Activated CD4-positive, alpha-beta memory T cell treated with anti-CD3 and anti-CD28 coated beads for 36 hours (primary cell): ENCODE measurements at places on chromosomes 1 and 21. TPM values are rescaled to one million over a fixed set of nuclear protein-coding genes. Genes with fewer than 3 reads are reported as not detected.
A peak's percentile ranks its signal among the peaks of the same experiment; 100 is the strongest.

DNA sequence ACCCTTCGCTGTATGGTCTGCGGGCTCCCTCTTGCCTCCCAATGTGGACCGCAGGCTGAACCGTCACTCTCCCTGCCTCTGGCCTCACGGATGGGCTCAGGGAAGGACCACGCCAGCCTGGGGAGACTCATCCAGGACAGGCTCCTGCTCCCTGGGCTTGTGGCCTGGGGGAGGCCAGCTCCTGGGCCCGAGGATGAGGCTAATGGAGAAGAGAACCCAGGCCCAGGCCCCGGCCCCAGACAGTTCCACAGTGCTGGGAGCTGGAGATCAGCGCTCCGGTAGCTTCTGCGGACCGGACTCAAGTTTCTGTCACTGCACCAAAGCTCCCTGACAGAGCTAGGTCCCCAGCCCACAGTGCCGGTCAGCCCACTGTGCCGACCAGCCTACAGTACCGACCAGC is 13.4 kb upstream of the PLEKHG5 start:
- no peak for DNase-seq

GRCh38 chr1:100982793-100983192 is 42.8 kb downstream of the DPH5 start:
- no peak for DNase-seq

GRCh38 chr1:227622739-227623475 is 59.6 kb downstream of the ZNF678 start:
- no peak for DNase-seq

GRCh38 chr1:184194236-184194635 is 142.7 kb downstream of the TSEN15 start:
- DNase-seq: no peak

- DNase-seq: no peak
These were observed 10.1 kb downstream of the RAB7B start for GRCh38 chr1:205993068-205993467.

DNA sequence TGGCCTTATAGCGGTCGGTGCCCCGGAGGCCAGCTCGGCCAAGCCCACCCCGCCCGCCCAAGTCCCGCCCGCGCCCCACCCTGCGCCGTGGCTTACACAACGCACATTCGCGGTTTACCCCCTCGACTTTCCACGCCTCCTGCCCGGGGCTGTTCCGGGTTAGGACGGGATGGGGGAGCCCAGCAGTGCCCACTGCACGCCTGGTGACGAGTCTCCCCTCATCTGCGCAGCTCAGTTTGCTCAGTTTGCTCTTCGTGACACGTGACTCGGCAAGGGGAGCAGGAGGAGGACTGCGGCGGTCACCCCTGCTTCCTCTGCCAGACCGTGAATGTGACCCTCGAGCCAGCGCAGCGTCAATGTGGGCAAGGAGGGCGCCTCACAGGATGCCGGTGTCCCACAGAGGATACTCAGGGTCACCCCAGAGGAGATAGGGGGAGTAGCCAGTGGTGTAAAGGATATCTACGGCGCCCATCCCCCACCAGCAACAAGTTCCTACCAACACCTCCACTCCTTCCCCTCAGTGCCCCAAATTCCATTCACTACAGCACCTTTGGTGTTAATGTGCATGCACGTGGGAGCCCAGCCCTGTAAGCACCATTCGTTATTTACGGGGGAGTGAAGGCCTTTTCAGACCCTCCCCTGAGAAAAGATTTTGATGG is 350 bp upstream of the S100A6 start:
- DNase-seq: peak; percentile 90

DNA sequence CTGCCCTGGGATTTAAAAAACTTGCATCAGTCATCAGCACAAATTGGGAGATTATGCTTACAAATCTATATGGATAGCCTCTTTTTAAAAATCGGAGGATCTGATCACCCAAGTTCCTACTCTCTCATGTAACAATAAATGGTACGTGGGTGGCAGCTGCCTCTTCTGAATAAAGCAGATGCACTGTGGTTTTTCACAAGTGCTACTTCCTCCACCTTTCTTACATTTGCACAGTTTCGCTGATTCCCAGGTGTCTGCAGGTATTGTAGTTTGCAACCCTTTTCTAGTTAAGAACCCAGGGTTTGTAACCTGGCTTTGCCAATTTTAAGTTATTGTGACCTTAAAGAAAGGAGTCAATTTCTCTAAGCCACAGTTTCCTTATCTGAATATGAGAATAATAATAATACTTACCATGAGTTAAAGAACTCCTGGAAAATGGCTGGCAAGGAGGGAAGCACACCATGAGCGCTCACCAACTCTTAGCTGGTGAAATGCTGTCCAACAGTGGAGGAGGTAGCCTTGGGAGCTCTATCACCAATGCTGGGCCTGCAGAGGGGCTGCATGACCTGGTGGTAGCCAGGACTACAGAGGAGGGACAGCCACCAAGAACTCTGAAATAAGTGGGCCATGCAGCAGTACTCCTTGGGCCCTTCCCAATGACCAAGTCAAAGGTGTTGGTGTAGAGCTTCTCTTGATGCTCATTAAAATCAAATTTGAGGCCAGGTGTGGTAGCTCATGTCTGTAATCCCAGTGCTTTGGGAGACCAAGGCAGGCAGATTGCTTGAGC is 30.2 kb upstream of the KCNA2 start:
- DNase-seq: peak; percentile 41

GRCh38 chr21:37787456-37787855 is 128.8 kb downstream of the KCNJ6 start:
- no peak for DNase-seq

DNA sequence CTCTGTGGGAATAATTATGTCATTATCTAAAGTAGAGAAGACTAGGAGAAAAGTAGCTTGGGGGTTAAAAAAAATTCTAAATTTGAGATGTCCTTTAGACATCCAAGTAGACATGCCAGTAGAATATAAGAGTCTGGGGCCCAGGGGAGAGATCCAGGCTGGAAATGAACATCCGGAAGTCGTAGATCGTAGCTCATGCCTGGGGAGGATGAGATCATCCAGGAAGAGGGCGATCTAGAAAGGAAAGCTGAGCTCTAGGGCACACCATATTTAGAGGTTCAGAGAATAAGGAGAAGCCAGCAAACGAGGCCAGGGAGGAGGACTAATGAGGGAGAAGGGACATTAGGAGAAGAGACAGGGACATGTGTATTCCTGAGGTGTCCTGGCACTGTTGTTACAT is 12.2 kb downstream of the NGF start:
- no peak for DNase-seq

GRCh38 chr1:21260405-21261125 is 29.7 kb downstream of the ECE1 start:
- no peak for DNase-seq

- DNase-seq: no peak
These were observed 67.8 kb upstream of the SMYD2 start for GRCh38 chr1:214213136-214213535.

DNA sequence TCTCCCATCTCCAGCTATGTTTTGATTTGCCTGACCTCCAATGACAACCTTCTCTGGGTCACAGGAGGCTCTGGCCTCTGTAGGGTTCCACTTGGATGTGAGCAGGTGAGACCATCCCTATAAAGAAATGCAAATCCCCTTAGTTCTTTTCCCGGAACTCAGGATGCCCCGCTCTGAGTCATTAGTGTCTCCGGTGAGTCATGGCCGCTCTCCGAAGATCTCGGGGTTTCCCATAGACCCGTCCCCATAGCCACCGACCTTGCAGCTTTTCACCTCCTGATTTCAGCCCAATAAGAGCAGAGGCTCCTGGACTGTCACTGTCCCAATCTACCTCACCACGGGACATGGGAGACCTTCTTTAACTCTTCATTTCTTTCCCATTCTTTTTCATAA is 98.2 kb downstream of the PGBD5 start:
- DNase-seq: peak; percentile 80

- no peak for DNase-seq
These were observed 418.5 kb downstream of the PTPRC start for GRCh38 chr1:199057322-199057721.

DNA sequence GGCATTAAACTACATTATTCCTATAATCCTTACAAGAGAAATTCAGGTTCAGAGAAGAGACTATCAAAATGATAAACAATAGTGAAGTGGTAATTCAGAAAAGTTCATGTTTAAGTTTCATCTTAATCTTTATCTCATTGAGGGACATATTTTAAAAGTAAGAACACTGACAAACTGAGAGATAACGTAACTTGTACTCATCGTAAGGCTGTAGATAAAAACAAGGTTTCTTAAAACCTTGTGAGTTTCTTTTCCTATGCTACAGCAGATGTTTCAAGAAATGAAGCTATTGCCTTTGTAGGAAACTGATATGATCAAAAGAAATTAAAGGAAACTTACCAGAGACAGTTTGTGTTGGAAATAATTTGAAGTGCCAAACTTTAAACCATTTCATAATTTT is 65.0 kb downstream of the RERE start:
- no peak for DNase-seq

DNA sequence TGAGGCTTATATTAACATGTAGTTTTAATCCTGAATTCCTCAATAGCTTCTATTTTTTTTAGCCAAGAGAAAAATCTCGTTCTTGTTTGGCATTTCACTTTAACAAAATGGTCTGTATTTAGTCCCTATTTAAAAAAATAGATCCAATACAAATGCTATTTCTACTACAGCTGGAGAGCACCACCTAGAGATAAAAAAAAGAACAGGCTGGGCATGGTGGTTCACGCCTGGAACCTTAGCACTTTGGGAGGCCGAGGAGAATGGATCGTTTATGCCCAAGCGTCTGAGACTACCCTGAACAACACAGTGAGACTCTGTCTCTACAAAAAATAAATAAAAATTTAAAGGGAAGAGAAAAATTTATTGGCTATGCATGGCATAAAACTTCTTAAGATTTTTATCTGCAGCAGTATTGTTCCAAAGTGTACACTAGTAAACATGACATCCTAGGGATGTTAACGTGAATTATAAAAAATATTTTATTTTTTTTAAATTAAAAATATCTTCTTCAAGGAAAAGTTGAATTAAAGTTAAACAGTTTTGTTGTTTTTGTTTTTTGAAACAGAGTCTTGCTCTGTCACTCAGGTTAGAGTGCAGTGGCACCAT is 4.4 kb downstream of the ST7L start:
- peak; percentile 27 for DNase-seq

Gene RBM11
- total RNA-seq: 3.1 TPM

Gene KRTAP19-3
- not detected for total RNA-seq

Gene SH2D5
- 0.07 TPM for total RNA-seq

Gene CYB561D1
- total RNA-seq: 8.7 TPM

Gene KLF17
- not detected for total RNA-seq

Gene RNU1-2
- total RNA-seq: 1,390 TPM

Gene B3GALT2
- 0.07 TPM for total RNA-seq

Gene UBE2Q1
- total RNA-seq: 82.5 TPM

Gene ST6GALNAC3
- 0.26 TPM for total RNA-seq

Gene OR6K3
- total RNA-seq: not detected
